K562 (cell line): ENCODE measurements at places on chromosomes 12 and 14. TPM values are rescaled to one million over a fixed set of nuclear protein-coding genes. Genes with fewer than 3 reads are reported as not detected.
A peak's percentile ranks its signal among the peaks of the same experiment; 100 is the strongest.

The DEGS2 gene
- 2.7 TPM in 2 replicates for total RNA-seq

The ERP27 gene
- total RNA-seq = 0.13 TPM in 1 of 2 replicates, not detected in the other

The SRRM4 gene
- total RNA-seq = not detected in 2 replicates

The TUBA1A gene
- 7.7 and 8.6 TPM in 2 replicates for total RNA-seq

The MYL2 gene
- not detected in 2 replicates for total RNA-seq

The ETFBKMT gene
- total RNA-seq = 0.60 and 1.4 TPM in 2 replicates

The SYNE2 gene
- total RNA-seq = 0.53 and 0.81 TPM in 2 replicates

DNA sequence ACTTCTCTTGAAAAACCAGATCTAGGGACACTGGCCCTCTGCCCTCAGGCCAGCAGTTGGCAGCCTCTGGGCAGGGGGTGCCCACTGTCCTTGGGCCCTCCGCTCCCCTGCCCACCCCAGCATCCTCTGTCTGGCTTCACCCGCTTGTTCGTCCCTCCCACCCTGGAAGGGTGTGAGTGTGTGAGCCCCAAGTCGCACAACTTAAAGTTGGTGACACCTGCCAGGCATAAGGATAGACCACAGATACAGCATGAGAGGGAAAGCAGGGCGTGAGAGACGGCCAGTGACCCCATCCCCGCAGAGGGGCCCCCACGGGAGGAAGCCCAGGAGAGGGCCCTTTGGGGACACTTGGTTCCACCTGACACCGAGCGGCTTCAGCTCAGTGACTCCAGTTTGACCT is 23.5 kb upstream of the RIMBP2 start:
- no peaks in the 10 kb centered on the region for H3K36me3 ChIP-seq
- no peaks in the 10 kb centered on the region for H3K4me1 ChIP-seq
- H3K27ac ChIP-seq = no peak overlapping the region
- DNase-seq = no peak
- H3K4me3 ChIP-seq = no peak overlapping the region

DNA sequence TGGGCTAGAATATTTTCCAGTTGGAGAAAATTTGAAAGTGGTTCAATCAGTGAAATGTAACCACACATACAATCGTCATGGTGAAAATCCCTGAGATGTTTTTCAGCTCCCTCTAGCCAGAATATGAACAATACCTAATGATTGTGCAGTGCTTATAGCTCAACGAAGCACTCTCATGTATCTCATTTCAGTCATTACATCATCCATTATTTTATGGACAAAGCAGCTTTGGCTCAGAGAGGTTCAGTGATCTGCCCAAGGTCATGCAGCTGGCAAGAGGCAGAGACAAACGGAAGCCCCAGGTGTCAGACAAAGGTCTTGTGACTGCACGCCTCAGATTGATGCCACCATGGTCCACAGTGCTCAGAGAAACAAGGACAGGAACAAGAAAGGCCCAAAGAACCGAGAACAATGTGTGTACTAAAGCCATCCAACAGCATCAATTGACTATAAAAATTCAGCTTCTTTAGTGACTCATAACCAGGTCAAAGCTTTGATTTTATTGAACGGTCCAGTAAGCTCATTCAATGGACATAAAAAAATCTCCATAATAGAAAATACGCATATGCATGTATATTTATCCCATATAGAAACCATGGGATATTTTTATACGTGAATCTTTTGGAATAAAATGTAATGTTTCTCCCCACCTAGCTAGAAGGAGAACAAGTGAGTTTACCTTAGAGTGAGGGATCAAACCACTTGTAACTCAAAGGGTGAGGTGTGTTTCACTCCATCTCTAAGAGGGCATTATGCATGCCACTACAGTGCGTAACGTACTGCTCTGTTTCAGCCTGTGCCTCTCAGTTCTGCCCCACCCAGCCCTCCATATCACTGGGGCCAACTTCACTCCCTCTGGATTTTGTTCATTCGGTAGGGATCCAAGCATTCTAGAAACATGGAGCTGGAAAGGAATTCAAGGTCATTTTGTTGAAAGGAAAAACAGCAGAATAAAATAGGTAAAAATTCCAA is 141.8 kb downstream of the GRIN2B start:
- no peak overlapping the region for H3K27ac ChIP-seq
- no peak overlapping the region for H3K4me3 ChIP-seq
- H3K4me1 ChIP-seq = no peaks in the 10 kb centered on the region
- no peak for DNase-seq

DNA sequence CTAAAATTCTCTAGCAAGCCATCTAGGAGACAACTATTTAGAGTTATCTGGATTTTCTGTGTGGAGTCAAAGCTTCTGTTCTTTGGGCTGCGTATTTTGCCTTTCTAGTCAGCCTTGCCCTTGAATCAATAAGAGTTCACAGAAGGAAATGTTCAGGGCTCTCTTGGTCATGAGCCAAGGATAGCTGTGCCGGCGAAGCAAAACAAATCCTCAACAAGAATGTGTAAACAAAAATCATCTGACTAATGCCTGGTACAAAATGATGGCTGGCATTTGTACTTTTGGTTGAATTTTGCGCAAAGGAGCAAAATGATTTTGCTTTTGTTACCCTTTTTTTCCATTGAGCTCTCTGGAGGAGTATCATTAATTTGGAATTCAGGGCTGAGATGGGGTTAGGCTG is 171.1 kb downstream of the DACT1 start:
- no peak for DNase-seq
- no peaks in the 10 kb centered on the region for H3K36me3 ChIP-seq
- H3K4me3 ChIP-seq = no peak overlapping the region
- H3K27me3 ChIP-seq = no peaks in the 10 kb centered on the region
- no peak overlapping the region for H3K27ac ChIP-seq

- H3K27ac ChIP-seq = 0 out of 3 replicates have a peak overlapping the region, but pooled peaks have one; percentile 22
- no peaks in the 10 kb centered on the region for H3K27me3 ChIP-seq
- H3K4me3 ChIP-seq = no peak overlapping the region
- H3K36me3 ChIP-seq = no peaks in the 10 kb centered on the region
Observed at GRCh38 chr14:54674046-54674741, 107.3 kb downstream of the SAMD4A start.

DNA sequence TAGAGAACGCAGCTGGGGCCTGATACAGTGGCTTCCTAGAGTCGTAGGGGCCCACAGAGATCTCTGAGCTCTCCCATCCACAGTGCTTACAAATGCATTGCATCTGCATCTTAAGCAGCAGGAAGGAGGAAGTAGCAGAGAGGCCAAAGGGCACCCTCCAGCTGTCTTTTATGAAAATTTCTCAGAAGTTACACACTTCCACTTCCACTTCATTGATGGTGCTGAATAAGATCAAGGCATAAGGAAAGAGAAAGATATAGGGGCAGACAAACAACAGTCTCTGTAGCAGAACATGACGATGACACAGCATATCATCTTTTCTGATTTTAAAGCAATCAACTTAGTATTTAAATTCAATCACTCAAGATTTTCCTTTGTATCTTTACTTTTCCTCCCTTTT is 51.6 kb upstream of the ABCC9 start:
- H3K27ac ChIP-seq = peak overlapping the region; percentile 74
- no peak overlapping the region for H3K4me3 ChIP-seq
- H3K4me1 ChIP-seq = peaks cover 11% of the 10 kb centered on the region; the same call in 2 of the 3 replicates

DNA sequence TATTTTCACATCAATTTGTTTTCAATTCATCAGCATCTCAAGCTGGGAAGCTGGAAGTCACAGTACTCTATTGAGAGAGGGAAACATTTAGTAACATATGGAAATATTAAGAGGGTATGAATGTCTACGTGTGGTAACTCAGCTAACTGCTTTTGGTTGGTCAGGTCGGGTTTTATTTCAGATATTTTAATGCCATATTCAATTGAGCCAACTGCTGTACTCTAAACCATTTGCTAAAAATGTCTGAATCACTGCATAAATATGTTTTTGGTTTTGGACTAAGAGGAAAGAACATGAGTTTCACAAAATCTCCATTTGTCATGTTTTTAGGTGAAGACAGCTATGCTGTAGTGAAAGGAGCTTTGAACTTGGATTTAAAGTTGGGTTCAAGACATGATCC is 18.9 kb upstream of the PPFIBP1 start:
- H3K27me3 ChIP-seq = no peaks in the 10 kb centered on the region
- H3K27ac ChIP-seq = no peak overlapping the region
- no peak overlapping the region for H3K4me3 ChIP-seq
- DNase-seq = no peak
- H3K4me1 ChIP-seq = no peaks in the 10 kb centered on the region

- no peak overlapping the region for H3K27ac ChIP-seq
- H3K4me3 ChIP-seq = no peak overlapping the region
- no peak for DNase-seq
Observed at GRCh38 chr14:91419044-91419397, 1.4 kb upstream of the CCDC88C start.

- no peak overlapping the region for H3K4me3 ChIP-seq
- no peaks in the 10 kb centered on the region for H3K4me1 ChIP-seq
- no peaks in the 10 kb centered on the region for H3K36me3 ChIP-seq
- DNase-seq = no peak
- no peak overlapping the region for H3K27ac ChIP-seq
Observed at GRCh38 chr12:73274976-73275375, 1002.8 kb downstream of the TRHDE start.

- no peak overlapping the region for H3K27ac ChIP-seq
- H3K4me1 ChIP-seq = no peaks in the 10 kb centered on the region
- DNase-seq = no peak
- no peak overlapping the region for H3K4me3 ChIP-seq
Observed at GRCh38 chr14:91279354-91279753, 34.9 kb upstream of the GPR68 start.

DNA sequence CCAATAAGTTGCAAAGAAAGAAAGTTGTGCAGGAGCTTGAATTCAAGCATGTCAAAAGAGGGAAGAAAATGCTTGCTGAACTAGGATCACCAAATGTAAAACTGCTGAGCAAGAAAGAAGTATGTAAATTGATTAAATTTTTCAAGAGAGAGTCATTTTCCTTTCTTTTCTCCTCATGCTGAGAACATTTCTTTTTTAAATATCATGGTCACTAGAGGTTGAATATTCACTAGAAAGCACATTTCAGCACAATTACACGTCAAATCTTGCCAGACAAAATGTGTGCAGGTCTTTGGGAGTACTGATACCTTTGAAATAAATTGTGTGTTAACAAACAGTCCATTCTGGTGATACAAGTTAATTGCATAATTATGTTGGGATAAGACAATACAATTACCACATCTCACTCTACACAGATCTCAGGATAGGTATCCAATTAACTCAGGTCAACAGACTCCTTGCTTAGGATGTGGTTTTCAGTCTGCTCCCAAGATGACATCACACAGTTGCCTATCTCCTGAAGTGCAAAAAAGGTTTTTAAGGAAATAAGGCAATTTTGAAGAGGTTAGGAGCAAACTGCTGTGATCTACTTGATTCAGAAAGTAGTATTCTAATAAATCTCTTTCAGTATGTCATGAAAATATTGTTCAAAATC is 862.2 kb downstream of the RPS29 start:
- no peak for DNase-seq
- H3K27me3 ChIP-seq = no peaks in the 10 kb centered on the region
- no peaks in the 10 kb centered on the region for H3K36me3 ChIP-seq
- no peaks in the 10 kb centered on the region for H3K4me1 ChIP-seq
- no peak overlapping the region for H3K4me3 ChIP-seq
- H3K27ac ChIP-seq = no peak overlapping the region

GRCh38 chr12:57641699-57642442 is 8.9 kb upstream of the B4GALNT1 start:
- H3K27me3 ChIP-seq = no peaks in the 10 kb centered on the region
- no peaks in the 10 kb centered on the region for H3K36me3 ChIP-seq
- H3K4me1 ChIP-seq = peaks cover 7% of the 10 kb centered on the region; the same call in 1 of the 2 replicates
- DNase-seq = no peak
- H3K4me3 ChIP-seq = no peak overlapping the region
- H3K27ac ChIP-seq = peak overlapping the region; percentile 25; the same call in 1 of the 3 replicates

DNA sequence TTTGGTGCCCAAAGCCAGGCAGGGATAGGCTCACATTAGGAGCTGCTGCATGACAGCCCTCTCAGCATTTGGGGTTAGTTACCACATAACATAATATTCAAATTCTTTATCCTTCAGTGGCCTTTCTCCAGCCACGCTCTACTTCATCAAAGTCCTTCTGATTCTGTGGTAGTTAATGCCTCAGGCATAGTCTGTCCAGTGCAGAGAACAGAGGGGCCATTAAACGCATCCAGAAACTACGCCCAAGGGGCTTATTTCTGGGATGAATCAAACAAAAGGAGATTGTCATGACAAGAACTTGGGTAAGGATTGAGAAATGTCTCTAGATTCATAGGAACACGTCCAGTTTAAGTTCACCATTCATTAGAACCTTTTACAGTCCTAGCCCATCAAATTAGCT is 183.4 kb upstream of the PLXNC1 start:
- H3K4me1 ChIP-seq = no peaks in the 10 kb centered on the region
- no peak overlapping the region for H3K4me3 ChIP-seq
- no peaks in the 10 kb centered on the region for H3K27me3 ChIP-seq
- no peak for DNase-seq
